ENCODE measurements at places on chromosomes 16 and 17.
A peak's percentile ranks its signal among the peaks of the same experiment; 100 is the strongest.

GRCh38 chr17:30571921-30572320, 94.7 kb downstream of the GOSR1 start:
- no peak for DNase-seq

GRCh38 chr16:69494991-69495392, 70.6 kb downstream of the CYB5B start:
- DNase-seq: peak; percentile 63

DNA sequence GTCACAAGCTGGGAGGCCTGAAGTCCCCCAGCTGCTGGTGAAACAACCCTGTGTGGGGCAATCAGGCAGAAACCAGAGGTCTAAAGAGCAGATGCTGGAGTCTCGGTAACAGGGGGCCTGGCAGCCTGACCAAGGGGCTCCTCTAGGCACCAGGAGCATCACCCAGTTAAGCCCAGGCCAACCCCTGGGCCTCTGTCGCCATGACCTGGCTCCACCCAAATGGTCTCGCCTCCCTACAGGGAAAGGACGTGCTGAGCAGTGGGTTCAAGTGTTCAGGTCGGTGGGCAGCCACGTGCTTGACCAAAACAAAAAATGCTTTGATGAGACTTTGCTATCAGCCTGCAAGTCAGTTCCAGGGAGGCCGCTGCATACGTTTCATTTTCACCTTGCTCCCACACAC, 240.3 kb downstream of the ZNF423 start:
- DNase-seq: no peak

DNA sequence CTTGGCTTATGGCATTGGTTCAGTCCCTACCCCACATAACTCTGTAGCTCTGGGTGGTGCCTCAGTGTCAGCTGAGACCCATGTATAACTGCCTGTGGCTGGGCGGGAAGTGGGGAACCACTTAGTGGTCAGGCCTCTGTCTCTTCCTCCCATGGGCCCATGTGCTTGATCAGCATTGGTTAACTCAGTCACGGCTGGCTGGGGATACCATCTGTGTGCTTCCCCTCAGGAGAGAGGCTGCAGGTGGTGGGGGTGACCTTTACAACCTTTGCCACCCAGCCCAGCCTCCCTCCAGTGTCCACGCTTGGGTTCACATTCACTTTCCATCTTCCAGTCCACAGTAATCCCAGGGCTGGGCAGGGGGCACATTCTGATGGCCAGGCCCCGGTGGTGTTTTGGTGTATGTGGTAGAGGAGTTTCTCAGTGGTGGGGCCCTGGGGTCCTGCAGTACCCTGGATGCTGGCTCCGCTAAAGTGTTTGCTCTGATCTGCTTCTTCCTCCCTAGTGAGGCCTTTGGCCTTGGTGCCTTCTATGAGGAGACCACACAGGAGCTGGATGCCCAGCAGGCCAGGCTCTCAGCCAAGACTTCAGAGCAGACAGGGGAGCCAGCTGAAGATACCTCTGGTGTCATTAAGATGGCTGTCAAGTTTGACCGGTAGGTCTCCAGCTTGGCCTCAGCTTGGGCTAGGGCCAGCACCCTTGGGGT, 10.2 kb upstream of the NFATC3 start:
- no peak for DNase-seq

- DNase-seq: peak; percentile 59
Observed at GRCh38 chr17:27244011-27244410, 49.9 kb upstream of the WSB1 start.

- no peak for DNase-seq
Observed at GRCh38 chr16:54503856-54504219, 217.3 kb upstream of the IRX3 start.

GRCh38 chr16:53876811-53877210, 172.9 kb downstream of the FTO start:
- no peak for DNase-seq

DNA sequence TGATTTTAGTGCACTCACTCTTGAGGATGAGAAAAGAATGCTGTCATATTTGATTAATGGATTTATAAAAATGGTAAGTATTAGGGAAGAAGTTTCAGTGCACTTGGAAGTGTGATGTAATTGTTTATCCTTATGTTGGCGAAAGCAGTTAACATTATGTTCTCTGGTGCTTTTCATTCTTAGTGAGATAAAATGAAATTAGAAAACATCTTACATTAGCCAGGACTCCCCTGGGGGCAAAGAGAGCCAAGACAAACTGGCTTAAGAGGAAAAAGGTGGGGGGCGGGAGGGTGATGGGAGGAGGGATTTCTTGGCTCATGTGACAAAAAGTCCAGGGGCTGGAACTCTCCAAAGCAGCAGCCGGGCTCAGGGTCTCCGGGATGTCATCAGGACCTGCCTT, 73.2 kb downstream of the KNOP1 start:
- DNase-seq: no peak

DNA sequence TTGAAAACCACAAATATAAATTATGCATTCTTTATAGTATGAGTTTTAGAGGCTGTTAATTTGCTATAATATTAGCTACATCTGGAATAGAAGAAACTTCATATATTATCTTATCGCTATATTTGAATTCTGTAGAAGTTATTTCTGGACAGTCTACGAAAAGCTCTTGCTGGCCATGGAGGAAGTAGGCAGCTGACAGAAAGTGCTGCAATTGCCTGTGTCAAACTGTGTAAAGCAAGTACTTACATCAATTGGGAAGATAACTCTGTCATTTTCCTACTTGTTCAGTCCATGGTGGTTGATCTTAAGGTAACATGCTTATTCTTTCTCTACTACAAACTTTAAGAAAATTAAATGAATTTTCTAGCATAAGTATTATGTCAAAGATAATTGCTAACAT, 96.8 kb downstream of the OMG start:
- DNase-seq: no peak

GRCh38 chr16:89324056-89325010, 106.8 kb downstream of the ZNF778 start:
- no peak for DNase-seq

GRCh38 chr16:88616736-88617135, 21.6 kb upstream of the IL17C start:
- DNase-seq: no peak

DNA sequence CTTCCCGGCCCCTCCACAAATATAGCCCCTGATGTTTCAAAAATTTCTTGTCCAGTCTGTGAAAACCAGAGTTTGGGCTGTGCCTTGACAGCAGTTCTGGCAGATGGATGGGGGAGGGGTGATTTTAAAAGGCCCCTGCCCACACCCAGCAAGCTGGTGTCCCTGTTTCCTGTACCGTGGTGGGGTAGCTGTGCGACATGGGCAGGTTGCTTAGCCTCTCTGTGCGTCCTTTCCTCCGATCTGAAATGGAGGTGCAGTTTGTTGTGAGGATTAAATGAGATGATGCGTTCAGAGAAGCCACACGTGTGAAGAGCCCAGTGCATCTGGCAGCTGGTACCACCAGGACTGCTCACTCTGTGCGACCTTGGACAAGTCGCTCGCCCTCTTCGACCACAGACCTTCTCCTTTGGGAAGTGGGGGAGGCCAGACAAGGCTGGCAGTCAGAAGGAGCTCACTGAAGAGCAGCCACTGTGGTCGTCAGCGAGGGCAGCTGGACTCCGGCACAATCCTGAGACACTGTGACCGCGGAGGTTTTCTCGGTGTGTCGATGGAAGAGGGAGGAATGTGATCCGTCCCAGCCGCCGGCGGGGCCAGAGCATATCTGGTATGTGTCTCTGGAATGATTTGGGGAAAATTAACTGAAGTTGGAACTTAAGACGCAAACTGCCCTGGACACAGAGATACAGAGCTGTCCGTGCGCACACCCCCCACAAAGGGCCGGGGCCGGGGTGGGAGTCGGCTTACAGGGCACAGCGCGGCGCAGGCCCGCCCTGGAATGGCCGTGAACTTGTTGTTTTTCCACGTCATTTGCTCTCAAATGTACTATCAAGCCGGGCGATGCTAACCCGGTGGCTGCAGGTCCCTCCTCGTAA, 721 bp upstream of the WFIKKN2 start:
- DNase-seq: no peak

DNA sequence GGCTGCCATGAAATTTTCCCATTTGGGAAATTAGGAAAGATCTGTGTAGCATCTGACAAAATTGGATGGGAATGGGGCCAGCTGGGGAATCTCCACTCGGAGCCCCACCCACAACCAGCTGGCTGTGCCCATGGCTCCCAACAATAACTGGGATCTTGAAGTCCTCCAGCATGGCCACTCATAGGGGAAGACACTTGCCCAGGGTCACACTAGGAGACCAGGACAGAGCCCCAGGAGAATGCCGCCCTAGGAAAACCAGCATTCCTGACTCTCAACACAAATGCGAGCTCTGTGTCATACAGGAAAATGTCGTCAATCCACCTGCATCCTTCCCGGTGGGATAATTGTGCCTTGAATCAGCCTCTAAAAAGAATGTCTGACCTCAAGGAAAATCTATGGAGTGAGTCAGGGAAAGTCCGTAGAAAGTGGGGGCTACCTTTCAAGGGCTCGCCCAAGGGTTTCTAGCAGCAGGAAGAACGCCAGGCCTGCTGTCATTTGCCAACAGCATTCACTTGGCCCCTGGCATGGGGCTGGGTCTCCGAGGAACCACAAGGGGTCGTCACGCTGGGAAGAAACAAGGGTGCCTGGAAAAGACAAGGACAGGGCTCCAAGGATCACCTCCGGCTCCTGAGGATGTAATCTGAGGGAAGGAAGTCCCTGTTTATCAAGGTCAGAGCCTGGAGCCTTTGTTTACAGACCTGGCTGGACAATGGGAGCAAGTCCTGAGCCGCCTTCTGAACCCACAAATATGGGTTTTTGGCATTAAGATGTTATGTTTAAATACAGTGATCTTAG, 15.9 kb downstream of the CDH5 start:
- DNase-seq: no peak

GRCh38 chr16:24789881-24790280, 55.9 kb upstream of the SLC5A11 start:
- no peak for DNase-seq

DNA sequence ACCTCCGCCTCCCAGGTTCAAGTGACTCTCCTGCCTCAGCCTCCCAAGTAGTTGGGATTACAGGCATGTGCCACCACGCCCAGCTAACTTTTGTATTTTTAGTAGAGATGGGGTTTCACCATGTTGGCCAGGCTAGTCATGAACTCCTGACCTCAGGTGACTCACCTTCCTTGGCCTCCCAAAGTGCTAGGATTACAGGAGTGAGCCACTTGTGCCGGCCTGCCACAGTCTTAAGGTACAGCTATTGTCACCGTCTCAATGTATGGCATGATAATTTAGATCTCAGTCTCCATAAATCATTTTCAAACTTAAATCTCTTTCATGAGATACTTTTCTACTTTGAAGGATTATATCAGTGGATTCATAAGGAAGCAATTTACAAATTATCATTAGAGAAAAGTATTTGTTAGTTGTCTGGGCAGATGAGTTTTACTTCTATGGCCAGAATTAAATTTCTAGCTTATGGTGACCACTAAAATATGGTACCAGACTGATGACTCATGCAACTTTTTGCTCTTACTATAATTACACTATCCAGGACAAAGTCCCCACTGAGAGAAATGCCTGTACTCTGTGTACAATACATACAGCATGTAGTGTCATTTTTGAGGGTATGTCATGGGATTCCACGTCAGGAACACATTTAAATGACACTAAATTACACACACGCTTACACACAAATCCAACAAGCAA, 1230.3 kb upstream of the GOT2 start:
- no peak for DNase-seq

- no peak for DNase-seq
Observed at GRCh38 chr17:68570526-68570925, 30.6 kb downstream of the FAM20A start.

- no peak for DNase-seq
Observed at GRCh38 chr17:76433693-76434092, 19.3 kb downstream of the UBE2O start.

DNA sequence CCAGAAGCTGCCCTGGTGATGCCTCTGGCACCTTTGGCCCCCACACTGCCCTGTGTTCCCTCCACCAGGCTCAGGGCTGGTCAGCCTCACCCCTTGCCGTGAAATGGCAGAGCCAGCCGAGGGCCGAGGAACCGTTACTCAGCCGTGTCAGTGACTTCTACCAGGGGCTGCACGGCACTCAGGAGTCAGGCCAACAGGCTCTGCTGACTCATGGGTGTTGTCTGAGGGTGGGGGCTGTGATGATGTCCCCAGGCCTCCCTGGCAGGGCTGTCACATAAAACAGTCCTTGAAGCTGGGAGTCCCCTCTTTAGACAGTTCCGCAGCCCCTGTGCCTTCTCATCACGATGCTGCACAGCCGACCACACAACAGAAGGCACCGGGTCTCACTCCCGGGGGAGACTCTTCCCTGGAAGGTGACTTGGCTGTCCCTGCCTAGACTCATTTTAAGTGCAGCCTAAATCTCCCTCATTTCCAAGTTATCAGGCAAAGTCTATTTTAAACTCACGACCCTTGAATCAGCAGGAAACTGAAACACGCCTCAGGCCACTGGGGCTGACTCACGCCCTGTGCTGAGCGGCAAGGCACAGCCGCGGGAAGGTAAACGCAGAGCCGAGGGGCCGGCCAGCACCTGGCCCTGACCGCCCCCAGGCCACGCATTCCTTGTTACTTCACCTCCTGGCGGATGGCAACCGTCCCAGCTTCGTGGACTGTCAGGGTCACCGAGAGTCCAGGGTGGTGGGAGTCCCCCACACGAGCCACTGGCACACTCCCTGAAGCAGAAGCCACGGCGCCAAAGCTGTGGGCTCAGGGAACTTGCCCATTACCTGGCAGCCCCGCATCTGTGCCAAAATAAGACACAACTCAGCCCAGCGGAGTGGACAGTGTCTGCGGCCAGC, 102.6 kb downstream of the ZNF778 start:
- DNase-seq: peak; percentile 11

GRCh38 chr17:69725146-69725545, 310.6 kb downstream of the MAP2K6 start:
- DNase-seq: no peak

- no peak for DNase-seq
Observed at GRCh38 chr16:2808181-2808580, 8.9 kb upstream of the PRSS21 start.

- DNase-seq: no peak
Observed at GRCh38 chr16:87238361-87238715, 78.9 kb downstream of the C16orf95 start.

DNA sequence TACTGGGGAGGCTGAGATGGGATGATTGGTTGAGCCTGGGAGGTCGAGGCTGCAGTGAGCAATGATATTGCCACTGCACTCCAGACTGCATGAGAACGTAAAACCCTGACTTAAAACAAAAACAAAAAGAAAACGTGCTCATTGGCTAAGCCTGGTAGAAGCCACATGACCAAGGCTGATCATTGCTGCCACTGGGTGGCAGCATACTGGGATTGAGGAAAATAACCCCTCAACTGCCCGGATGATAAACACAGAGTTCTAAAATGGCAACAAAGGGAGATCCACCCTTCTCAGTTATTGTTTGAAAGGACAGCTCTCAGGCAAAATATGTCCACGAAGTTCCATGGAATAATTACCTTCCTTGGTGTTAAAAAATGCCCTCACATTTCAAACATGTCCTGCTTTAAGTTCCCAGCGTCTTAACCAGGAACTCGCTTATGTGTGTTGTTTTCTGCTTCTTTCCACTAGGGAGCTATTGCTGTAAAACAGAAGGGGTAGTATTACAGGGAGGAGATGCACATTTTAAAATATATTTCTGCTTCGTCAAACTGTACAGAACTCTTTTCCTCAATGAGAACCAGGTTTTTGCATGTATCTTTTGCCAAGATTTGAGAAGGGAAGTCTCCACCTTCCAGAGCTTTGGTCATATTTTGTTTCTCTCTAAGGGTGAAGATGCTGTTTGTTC, 675.3 kb downstream of the MAF start:
- DNase-seq: peak; percentile 37
